ENCODE measurements at places on chromosomes 13 and 19. TPM values are rescaled to one million over a fixed set of nuclear protein-coding genes. Genes with fewer than 3 reads are reported as not detected.

DNA sequence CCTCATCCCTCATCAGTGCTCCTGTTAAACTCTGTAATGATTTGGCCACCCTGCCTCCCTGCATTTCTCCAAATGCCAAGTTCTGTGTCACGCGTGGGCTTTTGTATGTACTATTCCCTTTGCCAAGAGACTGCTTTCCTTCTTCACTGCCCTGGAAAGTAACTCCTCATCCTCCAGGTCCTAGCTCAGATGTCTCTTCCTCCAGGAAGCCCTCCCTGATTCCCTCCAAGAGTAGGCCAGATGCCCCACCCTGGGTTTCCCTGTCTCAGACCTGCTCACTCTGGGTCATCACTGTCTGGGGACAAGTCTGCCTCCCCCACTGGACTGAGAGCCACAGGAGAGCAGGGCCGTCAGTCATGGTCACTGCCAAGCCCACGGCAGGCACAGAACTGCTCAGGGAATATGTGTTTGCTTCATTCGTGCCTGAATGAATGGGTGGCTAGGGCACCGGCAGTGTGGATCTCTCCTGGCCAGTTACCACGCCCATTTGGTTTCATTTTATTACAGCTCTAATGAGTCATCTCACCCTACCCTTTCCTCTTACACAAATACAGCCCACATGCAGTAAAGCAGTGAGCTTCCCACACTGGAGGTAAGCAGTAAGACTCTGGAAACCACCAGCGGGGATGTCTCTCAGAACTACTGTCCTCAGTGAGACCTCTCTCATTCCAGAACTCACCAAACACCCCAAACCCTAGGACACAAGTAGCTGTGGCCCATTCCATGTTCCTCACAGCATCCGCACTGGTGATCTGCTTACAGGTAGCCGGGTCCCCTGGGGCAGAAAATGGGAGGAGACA is 12.1 kb upstream of the GPR4 start:
- DNase-seq = no peak

- no peak for DNase-seq
Measured at GRCh38 chr19:39304701-39305571, 8.7 kb downstream of the IFNL1 start.

DNA sequence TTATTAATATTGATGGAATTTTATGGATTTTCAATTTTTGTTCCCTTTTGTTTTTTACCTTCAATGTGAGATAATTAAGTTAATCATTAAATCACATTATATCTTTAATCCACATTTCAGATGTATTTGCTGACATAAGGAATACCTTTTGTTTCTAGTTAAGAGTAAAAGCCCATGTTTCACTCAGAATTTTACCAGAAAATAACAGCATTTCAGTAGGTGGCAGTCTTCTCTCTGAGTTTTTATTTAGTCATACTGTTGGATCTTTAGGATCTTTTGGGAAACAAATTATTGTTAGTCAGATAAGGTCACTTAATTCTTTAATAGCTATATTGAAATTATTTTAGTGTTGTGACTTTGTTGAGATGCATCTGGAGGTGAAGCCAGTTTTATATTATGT is 67.9 kb downstream of the NDFIP2 start:
- no peak for DNase-seq

GRCh38 chr13:37138169-37138568 is 32.7 kb upstream of the CSNK1A1L start:
- DNase-seq = no peak

- no peak for DNase-seq
Measured at GRCh38 chr13:109131698-109132257, 502.4 kb downstream of the MYO16 start.

- DNase-seq = no peak
Measured at GRCh38 chr13:94702181-94703041, 9.9 kb downstream of the SOX21 start.

Gene CDC42EP5
- total RNA-seq = 20.5 TPM
